DND-41 (cell line): ENCODE measurements at places on chromosomes 7 and 10.
A peak's percentile ranks its signal among the peaks of the same experiment; 100 is the strongest.

DNA sequence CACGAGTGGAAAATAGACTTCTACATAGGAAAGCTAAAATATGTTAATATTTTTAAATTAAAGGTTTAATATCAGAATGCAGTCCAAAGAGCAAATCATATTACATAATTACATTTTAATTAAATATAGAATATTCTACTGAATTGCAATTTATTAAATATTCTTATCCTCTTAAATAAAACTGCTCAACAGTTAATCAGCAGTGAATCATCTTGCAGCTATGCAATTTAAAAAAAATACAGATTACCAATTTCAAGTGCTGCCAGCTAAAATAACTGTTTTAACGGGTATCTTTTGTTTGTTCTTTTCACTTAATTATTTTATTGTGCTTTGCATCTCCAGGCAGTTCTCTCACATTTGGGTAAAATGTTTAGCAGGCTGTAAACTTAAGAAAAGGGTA is 82.2 kb downstream of the ZNRF2 start:
- DNase-seq, result no peak

GRCh38 chr7:47571331-47572093 is 10.4 kb downstream of the TNS3 start:
- no peak for DNase-seq

DNA sequence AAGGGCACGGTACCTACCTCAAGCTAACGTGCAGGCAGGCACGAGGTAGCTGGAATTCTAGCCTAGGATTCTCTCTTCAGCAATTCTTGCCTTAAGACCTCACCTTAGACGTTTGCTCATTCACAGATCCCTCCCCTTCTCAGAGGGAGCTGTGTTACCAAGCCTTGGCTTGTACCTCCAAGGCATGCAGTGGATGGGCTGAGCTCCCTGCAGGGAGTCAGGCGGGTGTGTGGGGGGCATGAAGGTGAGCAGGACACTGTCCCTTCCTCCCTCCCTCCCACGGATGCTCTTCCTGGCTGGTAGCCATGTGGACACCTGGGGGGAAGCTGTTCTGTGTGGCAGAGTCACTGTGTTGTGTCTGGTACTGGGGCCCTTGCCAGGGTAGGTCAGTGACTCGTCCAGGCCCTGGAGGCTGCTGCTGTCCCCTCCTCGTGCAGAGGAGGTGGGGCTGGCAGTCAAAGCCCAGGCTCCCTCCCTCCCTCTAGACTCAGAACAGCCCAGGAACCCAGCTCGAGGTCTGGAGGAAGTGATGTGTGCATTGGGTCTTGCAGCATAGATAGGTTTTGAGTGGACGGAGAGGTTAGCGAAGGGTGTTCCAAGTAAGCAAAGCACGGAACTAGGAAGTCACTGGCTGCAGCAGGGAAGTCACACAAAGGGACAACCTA is 222.2 kb upstream of the SH2B2 start:
- DNase-seq, result no peak

GRCh38 chr10:127193125-127193524 is 3.3 kb downstream of the INSYN2A start:
- DNase-seq, result no peak

GRCh38 chr10:97785231-97785630 is 13.4 kb upstream of the SFRP5 start:
- DNase-seq, result no peak

- DNase-seq, result no peak
These were observed 107.5 kb downstream of the NPTX2 start for GRCh38 chr7:98724591-98724990.

DNA sequence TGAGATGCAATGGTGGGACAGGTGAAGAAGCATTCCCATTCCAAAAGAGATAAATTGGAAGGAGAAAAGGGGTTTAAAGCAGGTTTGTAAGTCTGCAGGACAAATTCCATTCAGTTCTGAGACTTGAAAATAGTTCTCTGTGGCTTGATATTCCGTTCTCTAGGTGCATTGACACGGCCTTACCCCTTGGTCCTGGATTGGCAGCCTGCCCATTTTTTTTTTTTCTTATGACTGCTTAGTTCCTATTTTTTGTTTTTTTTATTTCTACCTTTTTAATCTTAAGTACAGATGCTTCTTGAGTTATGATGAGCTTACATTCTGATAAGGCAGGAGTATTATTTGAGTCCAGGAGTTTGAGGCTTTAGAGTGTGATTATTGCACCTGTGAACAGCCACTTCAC is 70.6 kb downstream of the MLLT10 start:
- no peak for DNase-seq

DNA sequence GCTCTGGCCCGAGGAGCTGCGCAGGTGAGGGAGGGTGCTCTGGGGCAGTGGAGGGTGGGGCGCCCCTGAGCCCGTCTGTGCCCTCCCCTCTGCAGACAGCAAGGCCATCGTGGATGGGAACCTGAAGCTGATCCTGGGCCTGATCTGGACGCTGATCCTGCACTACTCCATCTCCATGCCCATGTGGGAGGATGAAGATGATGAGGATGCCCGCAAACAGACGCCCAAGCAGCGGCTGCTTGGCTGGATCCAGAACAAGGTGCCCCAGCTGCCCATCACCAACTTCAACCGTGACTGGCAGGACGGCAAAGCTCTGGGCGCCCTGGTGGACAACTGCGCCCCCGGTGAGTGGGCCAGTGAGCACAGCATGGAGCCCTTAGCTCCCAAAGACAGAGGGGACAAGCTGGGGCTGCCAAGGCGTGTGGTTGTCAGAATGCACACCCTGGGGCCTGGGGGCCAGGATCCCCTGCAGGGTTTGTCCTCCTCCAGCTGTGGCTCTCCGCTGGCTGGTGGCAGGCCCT is 5.1 kb downstream of the FLNC start:
- DNase-seq, result no peak

DNA sequence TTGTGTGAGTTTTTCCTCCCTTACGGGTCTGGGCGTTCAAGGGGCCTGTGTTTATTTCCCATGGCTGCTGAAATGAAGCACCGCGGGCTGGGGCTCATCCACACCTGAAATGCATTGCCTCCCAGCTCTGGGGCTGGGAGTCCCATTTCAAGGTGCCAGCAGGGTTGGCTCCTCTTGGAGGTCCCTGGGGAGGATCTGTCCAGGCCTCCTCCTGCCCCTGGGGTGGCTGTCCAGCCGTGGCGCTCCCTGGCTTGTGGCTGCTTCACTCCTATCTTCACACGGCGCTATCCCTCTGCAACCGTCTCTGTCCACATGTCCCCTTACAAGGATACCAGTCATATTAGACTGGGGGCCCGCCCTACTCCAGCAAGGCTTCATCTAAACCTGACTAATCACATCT is 41.1 kb upstream of the CNPY1 start:
- DNase-seq, result no peak

GRCh38 chr7:140384894-140385545 is 13.3 kb downstream of the SLC37A3 start:
- no peak for DNase-seq

- no peak for DNase-seq
These were observed 147.0 kb downstream of the NRP1 start for GRCh38 chr10:33187427-33187999.

GRCh38 chr10:106935978-106936451 is 228.5 kb downstream of the SORCS1 start:
- DNase-seq, result no peak

GRCh38 chr7:29408841-29409243 is 154.8 kb upstream of the PRR15 start:
- peak; percentile 65 for DNase-seq

- DNase-seq, result peak; percentile 59
These were observed 566.0 kb downstream of the SUGCT start for GRCh38 chr7:40700653-40701421.

- no peak for DNase-seq
These were observed 16.5 kb downstream of the C1QL3 start for GRCh38 chr10:16505161-16505560.

DNA sequence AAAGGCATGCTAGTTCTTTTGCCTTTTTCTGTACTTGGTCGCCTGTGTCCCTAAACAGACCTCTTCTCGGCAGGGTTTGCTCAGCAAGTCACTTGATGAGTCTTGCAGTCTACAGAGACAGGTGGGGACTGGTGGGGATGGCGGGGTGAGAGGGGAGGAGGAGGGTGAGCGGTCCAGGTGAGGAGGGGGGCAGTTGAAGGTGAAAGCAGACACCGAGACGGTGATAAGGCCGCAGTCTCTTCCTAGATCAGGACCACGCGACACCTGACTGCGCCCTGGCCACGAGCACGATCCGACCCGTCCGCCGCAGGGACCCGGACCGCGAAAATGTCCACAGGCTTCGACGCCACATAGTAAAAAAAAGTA is 566 bp downstream of the ASNS start:
- DNase-seq, result no peak
